ENCODE measurements at places on chromosomes 16 and 17.

- DNase-seq = peak; percentile 71
Measured at GRCh38 chr16:1182950-1183907, 30.3 kb downstream of the CACNA1H start.

DNA sequence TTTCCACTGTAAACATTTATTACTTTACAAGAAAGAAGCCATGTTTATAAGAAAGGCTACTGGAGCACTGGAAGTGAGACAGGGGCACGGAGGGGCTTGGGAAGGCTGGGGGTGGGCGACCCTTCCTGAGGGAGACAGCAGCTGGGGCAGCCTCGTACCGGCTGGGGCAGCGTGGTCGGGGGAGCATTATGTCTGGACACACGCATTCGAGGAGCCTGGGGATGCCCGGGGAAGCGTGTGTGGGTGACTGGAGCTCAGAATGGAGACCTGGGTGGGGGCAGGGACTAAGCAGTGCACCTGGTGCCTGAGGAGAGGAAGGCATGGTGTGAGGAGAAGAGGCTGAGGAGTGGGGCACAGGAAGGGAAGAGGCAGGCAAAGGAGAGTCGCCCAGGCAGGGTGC, 64.5 kb downstream of the SRCIN1 start:
- DNase-seq = peak; percentile 42

GRCh38 chr16:86775511-86775921, 197.2 kb downstream of the FOXL1 start:
- no peak for DNase-seq

GRCh38 chr17:45251931-45252330, 10.0 kb downstream of the SPATA32 start:
- DNase-seq = no peak

GRCh38 chr17:8746501-8747236, 2.0 kb upstream of the CCDC42 start:
- no peak for DNase-seq

DNA sequence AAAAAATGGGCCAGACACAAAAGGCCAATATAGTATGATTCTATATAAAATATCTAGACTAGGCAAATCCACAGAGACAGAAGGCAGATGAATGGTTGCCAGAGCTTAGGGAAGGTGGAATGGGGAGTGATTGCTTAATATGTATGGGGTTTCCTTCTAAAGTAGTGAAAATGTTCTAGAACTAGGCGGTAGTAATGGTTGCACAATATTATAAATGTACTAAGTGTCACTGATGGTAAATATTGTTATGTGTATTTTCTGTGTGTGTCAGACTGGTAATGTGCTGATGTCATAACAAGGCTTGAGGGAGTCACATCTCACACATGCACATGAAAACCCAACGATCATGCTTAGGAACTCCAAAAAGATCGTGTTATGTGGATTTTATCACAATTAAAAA, 106.9 kb upstream of the SIAH1 start:
- no peak for DNase-seq

- no peak for DNase-seq
Measured at GRCh38 chr16:81349608-81350305, 35.0 kb downstream of the GAN start.

DNA sequence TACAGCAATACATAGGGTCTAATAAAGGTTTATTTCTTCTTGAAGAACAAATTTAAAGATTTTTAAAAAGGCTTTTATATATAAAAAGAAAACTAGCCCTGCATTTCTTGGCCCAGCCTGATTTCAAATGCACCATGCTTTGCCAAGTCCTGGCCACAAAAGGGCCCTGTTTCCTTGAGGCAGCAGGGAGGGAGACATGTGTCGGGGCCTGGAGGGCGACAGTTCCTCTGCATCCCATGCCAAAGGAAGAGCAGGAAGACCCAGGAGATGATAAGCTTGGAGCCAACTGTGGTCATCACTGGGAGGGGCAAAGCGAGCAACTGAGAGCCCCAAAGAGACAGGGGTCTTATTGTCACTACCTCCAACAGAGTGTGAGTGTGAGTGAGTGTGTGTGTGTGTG, 571.5 kb upstream of the PSMD7 start:
- DNase-seq = no peak

- DNase-seq = no peak
Measured at GRCh38 chr17:31856750-31857149, 2.3 kb downstream of the COPRS start.

- DNase-seq = no peak
Measured at GRCh38 chr16:19861133-19861532, 23.5 kb downstream of the GPRC5B start.

- no peak for DNase-seq
Measured at GRCh38 chr17:15475631-15476354, 8.4 kb upstream of the CDRT4 start.

DNA sequence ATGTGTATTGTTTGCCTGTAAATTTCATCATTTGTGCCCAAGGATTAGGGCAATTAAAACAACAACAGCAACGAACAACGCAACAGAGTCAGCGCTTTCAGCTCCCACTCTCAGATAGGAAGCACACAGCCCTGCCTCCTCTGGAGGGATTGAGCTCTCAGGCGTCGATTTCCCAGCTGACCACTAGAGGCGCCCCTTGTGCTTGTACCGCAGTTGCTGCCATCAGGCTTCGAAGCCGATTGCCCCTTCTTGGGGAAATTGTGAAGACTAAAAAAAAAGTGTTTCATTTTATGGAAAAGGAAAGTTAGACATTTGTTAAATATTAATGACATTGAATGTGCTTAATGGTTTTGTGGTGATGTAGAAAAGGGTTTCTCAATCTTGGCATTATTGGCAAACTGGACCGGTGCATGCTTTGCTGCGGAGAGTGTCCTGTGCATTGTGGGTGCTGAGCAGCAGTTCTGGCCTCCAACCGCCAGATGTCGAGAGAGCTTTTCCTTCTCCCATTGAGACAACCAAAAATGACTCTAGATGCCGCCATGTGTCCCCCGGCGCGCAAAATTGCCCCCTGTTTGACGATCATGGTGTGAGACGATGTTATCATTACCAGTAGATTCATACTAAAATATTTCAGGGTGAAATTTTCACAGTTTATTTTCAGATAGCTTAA, 650.4 kb upstream of the RBFOX1 start:
- DNase-seq = no peak

GRCh38 chr16:56307534-56307873, 116.2 kb downstream of the GNAO1 start:
- DNase-seq = no peak

DNA sequence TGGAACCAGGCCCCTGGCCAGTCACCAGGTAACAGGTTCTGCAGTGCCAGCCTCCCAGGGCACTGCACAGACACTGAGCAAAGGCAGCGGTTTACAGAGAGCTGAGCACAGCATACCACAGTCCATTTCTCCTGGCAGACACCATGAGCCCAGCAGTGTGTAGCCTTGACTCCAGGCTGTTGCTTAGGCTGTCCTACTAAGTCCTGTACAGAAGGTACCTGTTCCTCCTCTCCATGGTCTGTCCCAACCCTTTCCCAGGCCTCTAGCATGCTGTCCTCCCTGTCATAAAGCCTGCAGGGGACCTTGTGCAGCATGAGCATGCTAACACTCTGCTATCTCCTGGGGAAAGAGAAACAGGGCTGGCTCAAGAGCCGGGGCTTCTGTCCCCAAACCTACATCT, 20.0 kb downstream of the ATP6V0D1 start:
- DNase-seq = no peak

DNA sequence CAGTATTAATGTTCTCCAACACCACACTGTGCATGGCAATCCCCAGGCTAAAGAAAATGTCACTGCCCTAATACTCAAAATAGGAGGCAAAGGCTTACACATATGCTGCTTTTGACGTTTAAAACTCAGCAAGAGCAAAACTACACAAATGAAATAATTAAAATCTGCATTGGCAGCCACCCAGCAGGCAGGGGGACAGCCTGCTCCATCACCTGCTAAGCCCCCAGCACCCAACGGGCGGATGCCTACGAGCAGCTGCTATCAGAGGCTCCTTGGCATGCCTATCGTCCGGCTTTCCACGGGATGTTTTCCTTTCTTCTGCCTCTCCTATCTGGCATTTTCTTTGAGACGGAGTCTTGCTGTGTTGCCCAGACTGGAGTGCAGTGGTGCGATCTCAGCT, 337.5 kb downstream of the SOX9 start:
- no peak for DNase-seq

DNA sequence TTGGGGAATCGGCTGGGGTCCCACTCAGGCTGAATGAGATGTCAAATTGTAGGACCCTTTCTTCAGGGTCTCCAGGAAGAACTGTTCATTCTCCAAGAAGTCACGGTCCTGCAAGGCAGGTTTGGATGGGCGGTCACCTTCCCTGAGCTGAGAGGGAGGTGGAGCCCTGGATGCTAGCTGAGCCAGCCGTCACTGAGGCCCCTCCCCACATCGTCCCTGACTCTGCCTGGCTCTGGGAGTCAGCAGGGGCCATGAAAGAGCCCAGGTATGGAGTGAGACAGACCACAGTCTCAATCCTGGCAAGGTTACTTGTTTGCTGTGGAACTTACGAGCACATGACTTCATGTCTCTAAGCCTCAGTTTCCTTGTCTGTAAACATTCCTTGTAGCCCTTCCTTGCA, 6.0 kb upstream of the MRPL38 start:
- DNase-seq = peak; percentile 43

- no peak for DNase-seq
Measured at GRCh38 chr17:50311483-50311882, 34.4 kb upstream of the XYLT2 start.

DNA sequence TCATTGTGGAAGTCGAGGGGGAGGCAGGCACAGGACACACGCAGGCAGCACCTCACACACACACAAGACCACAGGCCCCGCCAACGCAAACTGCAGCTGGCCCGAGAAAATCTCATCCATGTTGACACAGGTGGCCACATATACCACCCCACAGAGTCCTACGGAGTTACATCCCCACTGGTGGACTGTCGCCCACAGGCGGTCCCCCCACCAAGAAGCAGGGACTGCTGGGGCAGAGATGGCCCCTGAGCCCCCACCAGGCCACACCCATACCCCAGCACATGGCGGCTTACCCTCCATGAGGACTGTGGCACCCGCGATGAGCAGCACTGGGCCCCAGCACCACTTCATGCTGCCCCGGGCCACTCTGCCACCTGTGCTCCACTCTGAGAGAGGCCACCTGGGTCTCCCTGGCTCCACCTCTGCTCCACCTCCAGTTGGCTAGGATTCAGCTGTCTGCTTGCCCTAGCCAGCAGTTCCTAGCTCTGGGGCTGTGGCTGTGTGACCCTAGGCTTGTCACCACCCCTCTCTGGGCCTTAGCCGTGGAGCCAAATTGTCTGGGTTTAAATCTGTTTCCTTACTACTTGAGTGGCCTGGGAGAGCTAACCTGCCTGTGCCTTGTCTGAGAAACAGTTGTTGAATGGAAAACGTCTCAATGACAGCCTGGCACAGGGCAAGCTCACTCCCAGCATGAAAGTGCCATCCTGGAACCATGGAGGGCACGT, at the start of gene PRSS53:
Gene PRSS53, minus strand, starts transcription at position 485 of the 725 bp plus-strand sequence. Its CDS starts 134 bp downstream, at position 351.
- DNase-seq = no peak

All from NCI-H1436 (cell line).